Stimulated activated CD8-positive, alpha-beta memory T cell treated with anti-CD3 and anti-CD28 coated beads, Interleukin-7, amount 100 ng/mL, for 48 hours (primary cell): ENCODE measurements at places on chromosomes 13 and 19.

- no peak for DNase-seq
These were observed 62.3 kb upstream of the UQCRFS1 start for GRCh38 chr19:29275266-29275665.

GRCh38 chr19:13888281-13888680 is 11.3 kb downstream of the NANOS3 start:
- no peak for DNase-seq

DNA sequence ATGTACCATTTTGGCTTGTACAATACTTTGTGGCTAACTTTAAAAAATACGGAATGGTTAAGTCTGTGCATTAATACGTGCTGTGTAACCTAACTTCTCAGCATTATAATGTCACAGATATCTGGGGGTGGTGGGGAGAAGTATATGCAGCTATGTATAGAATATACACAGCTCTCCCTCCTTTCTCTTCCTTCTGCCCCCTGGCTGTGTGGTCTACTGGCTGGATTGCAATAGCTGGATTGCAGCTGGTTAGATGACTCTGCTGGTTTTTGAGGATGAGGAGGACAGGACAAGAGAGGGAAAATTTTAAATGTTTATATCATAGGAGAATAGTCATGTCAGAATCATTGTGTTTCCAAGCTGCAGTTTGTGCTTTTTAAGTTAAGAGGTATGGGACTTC is 9.7 kb downstream of the RNASEH2B start:
- DNase-seq, result no peak

DNA sequence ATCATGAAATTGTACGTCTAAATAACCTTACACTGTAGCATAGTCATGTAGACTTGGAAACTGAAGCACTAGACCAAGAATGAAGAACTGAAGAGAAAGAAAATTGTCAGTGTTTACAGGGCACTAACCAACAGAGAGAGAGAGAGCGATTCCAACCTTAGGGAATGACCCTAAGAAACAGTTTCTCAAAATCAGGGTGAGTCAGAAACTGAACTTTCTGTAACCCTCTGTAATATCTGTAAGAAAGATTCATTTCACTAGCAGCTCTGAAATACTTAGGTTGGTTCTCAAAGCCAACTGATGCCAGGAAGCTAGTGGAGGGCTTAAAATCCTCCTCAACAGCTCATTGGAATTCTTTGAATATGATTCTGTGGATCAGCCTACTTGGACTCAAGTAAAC is 936.9 kb downstream of the EFNB2 start:
- no peak for DNase-seq

DNA sequence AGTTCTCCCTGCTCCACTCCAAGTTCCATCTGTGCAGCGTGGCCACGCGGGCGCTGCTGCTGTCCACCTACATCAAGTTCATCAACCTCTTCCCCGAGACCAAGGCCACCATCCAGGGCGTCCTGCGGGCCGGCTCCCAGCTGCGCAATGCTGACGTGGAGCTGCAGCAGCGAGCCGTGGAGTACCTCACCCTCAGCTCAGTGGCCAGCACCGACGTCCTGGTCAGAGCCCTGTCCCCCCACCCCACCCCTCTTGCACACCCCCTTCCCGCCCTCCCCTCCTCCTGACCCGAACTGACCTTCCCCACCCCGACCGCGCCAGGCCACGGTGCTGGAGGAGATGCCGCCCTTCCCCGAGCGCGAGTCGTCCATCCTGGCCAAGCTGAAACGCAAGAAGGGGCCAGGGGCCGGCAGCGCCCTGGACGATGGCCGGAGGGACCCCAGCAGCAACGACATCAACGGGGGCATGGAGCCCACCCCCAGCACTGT is 11.6 kb downstream of the FUZ start:
- no peak for DNase-seq

DNA sequence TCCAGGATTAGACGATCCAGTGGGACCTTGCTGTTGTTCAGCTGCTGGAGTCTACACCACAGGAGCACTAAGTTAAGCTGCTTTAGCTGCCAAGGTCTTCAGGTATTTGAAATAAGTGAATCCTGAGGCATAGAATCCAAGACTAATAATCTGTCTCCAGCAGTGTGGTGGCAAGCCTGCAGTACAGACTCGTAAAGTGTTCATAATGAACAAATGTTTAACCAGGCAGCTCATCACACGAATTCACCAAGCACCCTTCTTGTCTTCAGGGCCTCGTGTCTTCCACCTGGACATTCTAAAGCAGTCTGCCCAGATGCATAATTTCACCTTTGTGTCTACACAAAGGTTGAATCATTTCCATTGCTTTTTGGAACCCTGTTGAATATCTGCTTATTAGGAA is 5.3 kb downstream of the ATP11A start:
- DNase-seq, result no peak

DNA sequence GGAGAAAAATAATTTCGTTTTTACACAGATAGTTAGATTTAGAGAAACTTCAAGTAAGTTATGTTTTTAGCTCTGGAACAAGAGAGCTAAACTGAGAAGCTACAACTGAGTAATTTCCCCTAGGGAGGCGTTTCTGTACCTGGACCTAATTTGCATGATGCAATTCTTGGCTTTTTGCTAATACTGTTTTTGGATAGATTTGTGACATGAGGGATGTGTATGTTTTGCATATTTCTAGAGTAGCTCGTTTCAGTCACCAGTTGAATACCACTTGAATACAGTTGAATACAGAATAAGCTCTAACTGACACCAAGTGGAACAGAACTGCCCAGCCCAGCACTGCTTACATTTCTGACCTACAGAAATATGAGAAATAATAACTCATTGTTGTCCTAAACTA is 1227.9 kb upstream of the SPRY2 start:
- DNase-seq, result no peak

- no peak for DNase-seq
These were observed 86.5 kb upstream of the FBXL3 start for GRCh38 chr13:77113496-77113895.

DNA sequence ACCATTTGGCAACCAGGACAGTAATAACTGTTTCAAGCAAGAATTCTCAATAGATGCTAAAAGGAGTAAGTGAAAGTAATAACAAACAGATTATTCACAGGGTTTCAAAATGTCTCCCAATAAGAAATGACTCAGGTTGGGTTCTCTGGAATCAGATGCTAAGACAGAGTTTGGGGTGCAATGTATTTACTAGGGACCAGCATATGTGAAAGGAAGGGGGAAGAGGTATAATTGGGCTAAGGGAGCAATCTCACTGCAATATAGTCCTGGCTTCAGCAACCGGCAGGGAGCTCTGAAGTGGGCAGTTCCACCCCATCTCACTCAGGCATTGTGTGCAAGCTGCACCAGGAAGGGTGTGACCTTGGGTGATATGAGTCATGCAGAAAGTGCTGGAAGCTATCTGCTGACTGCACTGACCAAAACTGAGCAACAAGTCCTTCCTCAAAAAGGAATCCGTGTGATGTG is 23.4 kb downstream of the ZDHHC20 start:
- DNase-seq, result peak; percentile 26

DNA sequence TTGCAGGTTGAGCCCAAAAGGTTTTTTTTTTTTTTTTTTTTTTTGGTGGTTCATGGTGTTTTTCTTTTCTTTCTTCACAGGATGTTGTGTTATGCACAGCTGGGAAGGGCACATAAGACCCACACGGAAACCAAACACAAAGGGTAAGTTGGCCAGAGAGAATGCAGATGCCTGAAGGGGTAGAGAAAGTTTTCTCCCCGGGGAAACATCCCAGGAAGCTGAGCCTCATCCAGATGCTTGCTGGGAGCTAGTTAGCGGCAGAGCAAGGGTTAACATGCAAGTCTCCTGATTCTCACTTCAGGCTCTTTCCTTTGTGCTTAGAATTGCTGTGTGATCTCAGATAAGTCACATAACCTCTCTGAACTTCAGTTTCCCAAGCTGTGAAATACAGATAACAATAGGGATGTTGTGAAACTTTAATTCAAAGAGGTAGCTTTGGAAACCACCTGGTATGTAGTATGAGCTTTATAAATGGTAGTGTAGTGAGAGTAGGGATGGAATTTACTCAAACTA is 3.1 kb downstream of the ADGRE1 start:
- DNase-seq, result no peak
